Bone marrow (tissue), 2 donors: ENCODE measurements at places on chromosomes 5 and 9.

DNA sequence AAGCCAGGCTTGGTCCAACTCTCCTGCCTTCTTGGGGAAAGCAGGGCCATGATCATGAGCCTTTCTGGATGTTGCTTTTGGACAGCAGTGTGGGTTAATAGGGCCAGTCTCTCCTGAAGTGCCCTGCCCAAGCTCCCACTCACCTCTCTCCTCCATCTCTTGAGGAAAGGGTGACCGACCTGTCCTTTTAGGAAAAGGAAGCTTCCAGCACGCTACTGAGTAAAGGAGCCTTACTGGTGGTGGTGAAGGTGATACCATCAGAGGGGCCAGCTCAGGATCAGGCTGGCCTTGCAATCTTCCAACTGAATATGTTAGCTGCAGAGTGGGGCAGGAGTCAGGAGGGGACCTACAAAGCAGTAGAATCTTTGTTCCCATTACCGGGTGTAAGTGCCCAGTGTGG lies 2.2 kb upstream of the RGS3 start:
- DNase-seq, result no peak

GRCh38 chr5:157379983-157380382 lies 80.0 kb upstream of the NIPAL4 start:
- DNase-seq, result no peak

DNA sequence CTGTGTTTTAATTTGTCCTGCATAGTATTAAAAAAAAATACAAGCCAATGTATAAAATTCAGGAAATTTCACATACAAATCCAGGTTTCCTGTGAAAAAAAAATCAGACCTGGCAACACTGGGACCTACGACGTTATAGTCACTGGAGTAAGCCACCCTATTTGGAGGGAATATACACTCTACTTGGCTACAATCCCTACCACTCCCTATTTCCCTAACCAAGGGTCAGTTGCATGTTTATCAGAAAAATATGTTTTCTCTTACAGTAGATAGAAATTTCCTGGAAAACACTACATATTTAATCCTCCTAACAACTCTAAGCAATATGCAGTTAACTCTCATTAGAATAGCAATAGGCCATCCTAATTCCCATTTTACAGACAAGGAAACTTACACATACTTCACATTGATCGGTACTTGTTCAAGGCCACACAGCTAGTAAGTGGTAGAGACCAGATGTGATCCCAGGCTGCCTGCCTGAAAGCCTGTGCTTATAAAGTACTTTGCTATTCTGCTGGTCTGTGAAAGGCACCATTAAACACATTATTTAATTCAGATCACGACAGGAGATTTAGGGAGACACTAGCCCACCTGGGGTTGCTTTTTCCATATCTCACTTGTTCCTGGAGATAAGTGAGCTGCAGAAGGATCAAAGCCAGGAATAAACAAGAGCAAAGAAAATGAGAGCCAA lies 70.8 kb downstream of the MFAP3 start:
- no peak for DNase-seq

DNA sequence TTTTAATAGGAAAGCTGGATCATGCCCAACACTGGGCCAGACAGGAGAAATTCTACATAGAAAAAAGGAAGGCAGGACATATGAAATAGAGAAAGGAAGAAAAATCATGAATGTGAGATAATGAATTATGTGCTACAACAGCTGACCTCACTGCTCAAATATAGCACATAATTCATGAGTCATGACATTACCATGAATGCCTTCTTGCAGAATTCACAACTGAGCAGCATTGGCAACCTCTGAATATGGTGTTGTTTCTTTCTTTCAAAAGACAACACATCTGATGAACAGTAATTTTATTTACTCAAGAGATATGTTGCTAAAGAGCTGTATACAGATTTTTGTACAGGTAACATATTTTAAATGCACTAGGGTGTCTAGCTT lies 34.4 kb downstream of the APBA1 start:
- no peak for DNase-seq

DNA sequence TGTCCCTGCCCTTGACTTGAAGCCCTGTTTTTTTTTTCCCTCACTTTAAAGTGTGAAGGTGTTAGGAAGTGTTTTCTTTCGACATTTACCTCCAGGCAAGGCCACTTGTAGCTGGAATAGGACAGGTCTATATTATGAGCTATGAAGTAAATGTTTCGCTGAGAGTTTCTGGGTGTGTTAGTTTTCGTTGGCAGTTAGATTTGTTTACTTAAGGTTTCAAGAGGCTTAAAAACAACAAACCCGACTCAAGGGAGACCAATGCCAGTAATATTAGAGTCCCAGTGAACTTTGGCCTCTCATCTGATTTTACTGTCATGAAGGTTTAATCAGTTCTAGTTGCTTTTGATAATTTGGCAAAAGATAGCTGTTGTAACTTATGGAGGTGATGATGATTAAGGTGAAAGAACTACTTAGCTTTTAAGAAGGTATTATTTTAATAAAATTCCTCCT lies 25.2 kb downstream of the OCLN start:
- no peak for DNase-seq

- DNase-seq, result no peak
Observed at GRCh38 chr9:87490225-87490624, 7.4 kb upstream of the DAPK1 start.

DNA sequence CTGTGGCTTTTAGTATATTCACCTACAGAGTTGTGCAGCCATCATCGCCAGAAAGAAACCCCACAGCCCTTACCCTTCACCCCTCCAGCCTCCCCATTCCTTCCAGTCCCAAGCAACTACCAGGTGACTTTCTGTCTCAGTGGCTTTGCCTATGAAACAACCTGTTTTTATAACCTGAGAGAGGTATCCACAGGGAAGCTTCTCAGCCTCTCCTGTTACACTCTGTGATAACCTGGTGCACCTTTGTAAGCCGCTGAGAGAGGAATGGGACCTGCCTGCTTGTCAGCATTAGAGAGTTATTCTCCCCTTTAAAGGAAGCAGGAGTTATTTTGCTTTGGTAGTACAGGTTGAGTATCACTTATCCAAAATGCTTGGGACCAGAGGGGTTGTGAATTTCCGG lies 93.6 kb downstream of the TRIO start:
- DNase-seq, result no peak
